DND-41 (cell line): ENCODE measurements at places on chromosomes 11 and 22.

GRCh38 chr11:48167380-48167779 is 49.2 kb upstream of the OR4B1 start:
- no peak for DNase-seq

- no peak for DNase-seq
Observed at GRCh38 chr11:2835751-2836150, 49.8 kb downstream of the CDKN1C start.

DNA sequence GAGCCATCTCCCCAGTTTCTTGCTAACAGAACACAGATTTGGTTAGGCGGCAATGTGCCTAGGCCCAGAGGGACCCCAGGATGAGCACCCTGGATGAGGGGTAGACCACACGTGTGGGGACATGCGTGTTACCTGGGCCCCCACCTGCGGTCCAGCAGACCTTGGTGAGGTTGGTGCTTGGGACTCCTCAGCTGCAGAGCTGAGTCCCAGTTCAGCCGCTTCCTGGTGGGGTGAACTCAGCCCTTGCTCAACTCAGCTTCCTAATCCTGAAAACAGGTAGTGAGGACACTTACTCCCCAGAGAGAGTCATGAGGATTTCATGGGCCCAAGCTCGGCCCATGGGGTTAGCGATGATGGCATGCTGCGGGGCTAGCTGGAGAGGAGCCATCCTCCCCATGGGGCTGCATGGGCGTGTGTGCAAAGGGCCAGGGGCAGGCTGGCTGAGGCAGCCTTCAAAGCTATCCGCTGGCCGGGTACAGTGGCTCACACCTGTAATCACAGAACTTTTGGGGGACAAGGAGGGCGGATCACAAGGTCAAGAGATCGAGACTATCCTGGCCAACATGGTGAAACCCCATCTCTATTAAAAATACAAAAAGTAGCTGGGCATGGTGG is 46.9 kb upstream of the SHISAL1 start:
- no peak for DNase-seq

- no peak for DNase-seq
Observed at GRCh38 chr11:16814410-16815046, 76.1 kb downstream of the C11orf58 start.

- DNase-seq = no peak
Observed at GRCh38 chr11:104700609-104701008, 197.7 kb downstream of the CASP12 start.

DNA sequence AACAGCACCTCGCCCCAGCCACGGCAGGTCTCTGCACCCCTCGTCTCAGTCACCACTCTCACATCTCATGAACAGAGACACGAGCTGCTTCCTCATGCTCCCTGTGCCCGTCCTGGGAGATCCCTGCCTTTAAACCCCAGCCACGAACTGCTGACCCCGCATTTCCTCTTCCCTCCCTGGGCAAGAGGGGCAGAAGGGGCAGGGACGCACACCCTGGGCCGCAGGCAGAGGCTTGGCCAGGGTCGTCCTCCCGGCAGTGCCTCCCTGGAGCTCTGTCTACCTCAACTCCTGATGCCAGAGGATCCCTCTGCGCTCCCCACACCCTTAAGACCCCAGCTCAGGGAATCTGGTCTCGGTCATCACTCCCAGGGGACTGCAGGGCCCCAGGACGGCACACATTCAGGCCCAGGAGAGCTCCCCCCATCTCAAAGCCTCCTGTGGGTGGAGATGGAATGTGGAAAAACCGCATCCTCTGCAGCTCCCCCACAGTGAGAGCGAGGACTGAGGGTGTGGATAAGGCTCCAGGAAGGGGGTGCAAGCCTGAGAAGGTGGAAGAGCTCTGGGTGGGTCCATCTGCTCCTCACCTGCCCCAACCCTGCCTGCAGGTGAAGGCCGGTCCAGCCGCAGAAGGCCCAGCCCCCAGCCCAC is 1.2 kb downstream of the BID start:
- no peak for DNase-seq

- DNase-seq = no peak
Observed at GRCh38 chr22:31343235-31344191, 2.6 kb downstream of the PATZ1 start.

GRCh38 chr11:95652002-95652472 is 137.5 kb downstream of the FAM76B start:
- DNase-seq = no peak

- no peak for DNase-seq
Observed at GRCh38 chr11:31959716-31960115, 131.2 kb upstream of the RCN1 start.

- no peak for DNase-seq
Observed at GRCh38 chr11:122025757-122026156, 90.3 kb downstream of the BLID start.

- no peak for DNase-seq
Observed at GRCh38 chr22:45036154-45036553, 26.3 kb upstream of the PHF21B start.

DNA sequence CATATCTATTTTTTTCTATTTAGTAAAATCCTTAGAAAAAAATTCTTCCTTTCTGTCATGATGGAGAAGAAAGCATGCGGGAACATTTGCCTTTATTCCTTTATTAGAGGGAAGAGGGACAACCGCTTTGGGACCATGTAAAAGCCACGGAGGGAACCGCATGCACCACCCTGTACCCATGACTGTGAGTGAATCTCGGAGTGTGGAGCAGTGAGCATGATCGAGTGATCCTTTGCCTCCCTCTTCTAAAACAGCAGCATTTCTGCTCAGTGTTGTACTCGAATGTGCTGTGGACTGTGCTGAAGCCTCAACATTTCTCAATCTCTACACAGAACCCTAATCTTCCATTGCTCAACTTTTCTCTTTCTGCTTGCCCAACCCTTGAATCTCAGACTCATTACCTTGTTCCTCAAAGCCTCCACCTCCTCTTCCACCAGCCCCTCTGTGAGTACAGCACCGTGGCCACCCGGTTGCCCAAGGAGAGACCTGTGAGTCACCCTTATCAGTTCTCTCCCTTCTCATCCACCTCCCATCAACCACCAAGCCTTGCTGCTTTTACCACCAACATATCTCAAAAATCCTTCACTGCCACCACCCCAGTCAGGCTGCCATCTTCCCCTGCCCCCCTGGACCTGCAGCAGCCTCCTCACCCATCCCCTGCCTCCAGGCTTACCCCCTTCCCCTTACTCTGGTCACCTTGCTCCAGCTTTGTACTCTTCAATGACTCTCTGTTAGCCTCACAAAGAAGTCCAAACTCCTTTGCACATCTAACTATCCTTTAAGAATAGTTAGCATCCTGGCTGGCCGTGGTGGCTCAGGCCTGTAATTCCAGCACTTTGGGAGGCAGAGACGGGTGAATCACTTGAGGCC is 103.1 kb downstream of the NAT10 start:
- DNase-seq = no peak

- no peak for DNase-seq
Observed at GRCh38 chr11:10856689-10857458, 979 bp downstream of the ZBED5 start.

DNA sequence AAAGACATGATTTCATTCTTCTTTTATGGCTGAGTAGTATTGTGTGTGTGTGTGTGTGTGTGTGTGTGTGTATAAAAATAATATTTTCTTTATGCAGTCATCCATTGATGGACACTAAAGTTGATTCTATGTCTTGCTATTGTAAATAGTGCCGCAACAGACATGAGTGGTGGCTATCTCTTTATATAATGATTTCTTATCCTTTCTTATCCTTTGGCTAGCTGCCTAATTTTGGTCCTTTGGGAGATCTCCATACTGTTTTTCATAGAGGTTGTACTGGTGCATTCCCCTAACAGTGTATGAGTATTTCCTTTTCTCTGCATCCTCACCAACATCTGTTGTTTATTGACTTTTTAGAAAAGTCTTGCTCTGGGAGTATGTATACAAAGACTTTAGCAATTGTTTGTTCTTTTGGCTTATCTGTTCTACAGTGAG is 107.0 kb downstream of the STIM1 start:
- DNase-seq = no peak

- no peak for DNase-seq
Observed at GRCh38 chr11:62671236-62671607, 251 bp upstream of the UQCC3 start.

GRCh38 chr11:108593923-108594434 is 411 bp upstream of the EXPH5 start:
- no peak for DNase-seq

- DNase-seq = no peak
Observed at GRCh38 chr11:45096636-45097035, 49.8 kb upstream of the PRDM11 start.

DNA sequence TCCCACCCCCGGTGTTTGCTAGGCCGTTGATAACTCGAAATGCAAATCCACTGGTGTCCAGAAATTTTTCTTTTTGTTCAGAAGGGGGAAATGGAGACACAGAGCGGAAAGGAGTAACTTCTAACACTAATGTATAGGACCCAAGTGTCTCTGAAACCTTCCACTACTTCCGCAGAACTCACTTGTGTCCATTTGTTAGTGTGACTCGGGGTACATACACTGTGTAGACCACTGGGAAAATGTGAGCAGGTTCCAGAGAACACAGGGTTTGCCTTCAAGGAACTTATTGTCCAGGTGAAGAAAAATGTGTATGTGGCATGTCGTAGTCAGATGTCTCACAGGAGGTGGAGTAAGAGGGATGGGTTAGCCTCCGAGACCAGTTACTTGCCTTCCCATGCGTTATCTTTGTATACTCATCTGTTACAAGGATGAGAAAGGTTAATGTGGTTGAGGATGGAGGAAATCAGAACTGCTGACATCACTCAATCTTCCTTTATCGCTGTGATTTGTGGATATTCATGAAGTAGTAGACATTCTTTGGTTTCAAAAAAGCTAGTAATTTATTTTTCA is 857 bp downstream of the ARCN1 start:
- DNase-seq = peak; percentile 23

DNA sequence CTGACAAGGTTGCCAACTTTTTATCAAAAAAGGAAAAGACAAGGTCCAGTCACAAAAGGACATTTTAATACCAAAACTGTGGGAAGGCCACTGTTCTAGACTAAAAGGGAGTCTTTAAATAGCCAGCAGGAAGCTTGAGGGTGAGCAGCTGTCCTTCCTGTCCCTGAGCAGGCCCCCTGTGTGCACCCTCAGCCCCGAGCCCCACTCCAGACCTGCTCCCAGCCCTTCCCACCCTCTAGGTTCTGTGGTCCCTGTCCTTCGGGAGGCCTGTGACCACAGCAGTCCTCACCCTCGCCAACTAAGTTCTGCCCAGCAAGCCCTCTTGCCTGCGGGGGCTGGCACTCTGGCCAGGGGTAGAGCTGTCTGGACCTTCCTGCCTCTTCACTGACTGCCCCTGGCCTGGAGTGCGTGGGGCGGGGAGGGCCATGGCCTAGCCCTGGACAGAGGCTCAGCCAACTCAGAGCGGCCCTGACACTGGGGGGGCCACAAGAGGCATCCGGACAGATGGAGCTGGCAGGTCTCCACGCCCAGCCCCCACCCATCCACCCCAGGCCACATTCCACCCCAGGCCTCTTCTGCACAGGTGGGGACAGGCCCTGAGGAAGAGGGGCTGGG is 1.6 kb upstream of the PLXNB2 start:
- no peak for DNase-seq
